ENCODE measurements at places on chromosomes 7 and 10.

DNA sequence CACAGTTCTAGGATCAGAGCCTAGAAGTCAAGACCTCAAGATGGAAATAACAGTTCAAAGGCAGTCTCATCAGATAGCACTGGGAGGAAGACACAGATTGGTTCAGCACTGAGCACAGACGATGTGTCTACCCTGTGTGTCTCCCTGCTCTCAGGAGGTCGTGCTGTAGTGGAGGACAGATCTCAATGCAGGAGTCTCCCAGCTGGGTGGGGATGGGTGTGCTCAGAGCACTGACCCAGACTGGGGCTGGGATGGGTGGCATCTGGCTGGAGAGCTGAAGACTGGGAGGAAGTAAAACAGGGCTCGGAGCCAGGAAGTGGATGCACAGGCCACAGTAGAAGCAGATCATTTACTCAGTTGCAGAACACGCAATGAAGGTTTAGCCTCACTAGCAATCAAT lies 69.5 kb upstream of the GDF10 start:
- no peak for DNase-seq

DNA sequence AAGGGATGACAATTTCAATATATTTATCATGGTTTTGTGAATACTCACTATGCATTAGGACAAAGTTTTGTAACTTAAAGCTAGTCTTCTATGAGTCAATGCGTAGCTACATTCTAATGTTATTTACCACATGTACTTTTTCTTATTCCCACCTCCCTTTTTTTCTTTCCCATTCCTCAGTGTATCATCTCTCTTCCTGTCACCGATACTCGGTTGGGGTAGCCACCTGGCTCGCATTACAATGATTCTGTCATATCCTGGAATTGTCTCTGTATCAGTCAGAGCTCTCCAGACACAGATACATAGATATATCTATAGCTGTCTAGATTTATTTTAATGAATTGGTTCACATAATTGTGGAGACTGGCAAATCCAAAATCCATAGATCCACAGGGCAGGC lies 9.8 kb upstream of the RALA start:
- no peak for DNase-seq

DNA sequence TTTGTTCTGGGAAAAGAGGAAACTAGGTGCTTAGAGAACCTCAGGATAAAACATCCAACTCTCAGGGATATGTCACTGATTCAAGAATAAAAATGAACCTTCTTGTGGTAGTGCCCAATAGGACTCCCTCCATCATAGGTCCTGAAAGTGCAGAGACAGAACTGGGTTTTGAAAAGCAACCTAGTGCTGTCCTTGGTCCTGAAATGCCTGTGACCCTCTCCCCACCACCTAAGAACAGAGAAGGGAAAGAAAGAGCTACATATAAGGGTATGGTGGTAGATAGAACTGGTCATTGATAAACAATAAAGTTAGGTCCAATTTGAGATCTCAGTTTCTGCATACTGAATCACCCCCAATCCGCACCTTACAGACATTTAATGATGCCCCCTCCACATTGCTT lies 953.3 kb downstream of the XPNPEP1 start:
- DNase-seq, result no peak

- no peak for DNase-seq
Observed at GRCh38 chr7:46391231-46392201, 470.4 kb upstream of the IGFBP3 start.

- DNase-seq, result no peak
Observed at GRCh38 chr7:108266491-108266890, 136.3 kb upstream of the LAMB4 start.

GRCh38 chr10:124251317-124252065 lies 158.1 kb upstream of the CHST15 start:
- no peak for DNase-seq

GRCh38 chr10:132336919-132337407 lies 5.0 kb downstream of the LRRC27 start:
- DNase-seq, result no peak

DNA sequence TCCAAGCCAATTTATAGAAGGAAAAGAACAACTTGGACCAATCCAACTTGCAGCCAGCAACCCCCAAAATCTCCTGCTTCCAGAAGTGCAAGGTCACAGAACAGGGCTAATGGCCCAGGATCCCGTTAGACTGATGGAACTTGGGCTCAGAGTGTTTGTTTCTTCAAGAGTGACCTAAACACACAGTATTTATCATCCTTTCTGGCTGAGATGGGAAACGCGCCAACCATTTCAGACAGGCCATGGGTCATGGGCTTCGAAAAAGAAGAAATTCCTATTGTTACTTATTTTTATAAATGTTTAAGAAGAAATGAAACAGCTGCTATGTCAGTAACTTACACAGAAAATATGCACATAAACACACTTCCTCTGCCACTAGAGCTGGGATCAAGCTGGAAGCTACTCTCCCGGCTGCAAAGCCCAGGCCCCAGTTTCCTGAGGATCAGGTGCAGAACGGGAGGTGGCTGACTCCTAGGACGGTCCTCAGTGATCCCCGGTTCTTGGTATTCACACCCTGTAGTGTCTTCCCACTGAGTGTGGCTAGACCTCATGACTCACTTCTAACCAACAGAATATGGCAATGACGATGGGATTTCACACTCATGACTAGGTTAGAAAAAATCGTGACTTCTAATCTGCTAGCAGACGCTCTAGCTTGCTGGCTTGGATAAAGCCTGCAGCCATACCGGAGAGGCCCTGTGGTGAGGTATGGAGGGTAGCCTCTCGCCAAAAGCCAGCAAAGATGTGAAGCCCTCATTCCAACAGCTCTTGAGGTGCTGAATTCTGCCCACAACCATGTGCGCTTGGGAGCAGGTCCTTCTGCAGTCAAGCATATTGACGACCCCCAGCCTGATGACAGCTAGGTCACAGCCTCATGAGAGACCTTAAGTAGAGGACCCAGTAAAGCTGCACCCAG lies 60.2 kb downstream of the CHST15 start:
- DNase-seq, result peak; percentile 87

GRCh38 chr7:49789736-49790135 lies 16.3 kb downstream of the VWC2 start:
- DNase-seq, result no peak

DNA sequence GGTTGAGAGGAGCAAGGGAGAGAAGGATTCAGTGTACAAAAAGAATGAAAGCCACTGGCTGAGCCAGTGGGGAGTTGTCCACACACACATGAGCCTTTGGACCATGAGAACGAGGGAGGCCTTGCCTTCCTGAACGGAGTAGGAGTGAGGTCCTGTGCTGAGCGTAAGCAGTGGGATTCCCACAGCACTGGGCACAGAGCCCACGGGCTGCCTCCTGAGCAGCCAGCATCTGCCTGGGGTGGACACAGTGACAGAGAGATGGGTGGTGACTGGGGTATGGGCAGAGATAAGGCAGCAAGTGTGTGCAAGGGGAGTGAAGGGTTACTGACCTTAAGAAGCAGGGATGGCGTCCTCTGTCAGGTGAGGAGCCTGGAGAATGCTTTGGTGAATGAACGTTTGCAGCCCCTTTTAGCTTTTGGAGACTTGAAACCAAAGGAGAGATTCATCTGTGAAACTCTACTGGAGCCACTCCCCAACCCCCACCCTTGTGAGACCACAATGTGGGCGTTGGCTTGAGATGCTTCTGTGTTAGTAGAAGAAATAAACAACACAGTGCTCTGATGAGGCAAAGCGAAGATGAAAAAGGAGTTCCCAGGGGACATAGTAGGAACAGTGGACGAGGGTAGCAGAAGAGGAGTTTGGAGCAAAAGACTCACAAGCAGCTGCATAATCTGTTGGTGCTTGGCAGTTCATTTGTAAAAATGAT lies 56.5 kb downstream of the FIGNL1 start:
- DNase-seq, result no peak

GRCh38 chr7:159067576-159068487 lies 76.8 kb downstream of the VIPR2 start:
- DNase-seq, result no peak

DNA sequence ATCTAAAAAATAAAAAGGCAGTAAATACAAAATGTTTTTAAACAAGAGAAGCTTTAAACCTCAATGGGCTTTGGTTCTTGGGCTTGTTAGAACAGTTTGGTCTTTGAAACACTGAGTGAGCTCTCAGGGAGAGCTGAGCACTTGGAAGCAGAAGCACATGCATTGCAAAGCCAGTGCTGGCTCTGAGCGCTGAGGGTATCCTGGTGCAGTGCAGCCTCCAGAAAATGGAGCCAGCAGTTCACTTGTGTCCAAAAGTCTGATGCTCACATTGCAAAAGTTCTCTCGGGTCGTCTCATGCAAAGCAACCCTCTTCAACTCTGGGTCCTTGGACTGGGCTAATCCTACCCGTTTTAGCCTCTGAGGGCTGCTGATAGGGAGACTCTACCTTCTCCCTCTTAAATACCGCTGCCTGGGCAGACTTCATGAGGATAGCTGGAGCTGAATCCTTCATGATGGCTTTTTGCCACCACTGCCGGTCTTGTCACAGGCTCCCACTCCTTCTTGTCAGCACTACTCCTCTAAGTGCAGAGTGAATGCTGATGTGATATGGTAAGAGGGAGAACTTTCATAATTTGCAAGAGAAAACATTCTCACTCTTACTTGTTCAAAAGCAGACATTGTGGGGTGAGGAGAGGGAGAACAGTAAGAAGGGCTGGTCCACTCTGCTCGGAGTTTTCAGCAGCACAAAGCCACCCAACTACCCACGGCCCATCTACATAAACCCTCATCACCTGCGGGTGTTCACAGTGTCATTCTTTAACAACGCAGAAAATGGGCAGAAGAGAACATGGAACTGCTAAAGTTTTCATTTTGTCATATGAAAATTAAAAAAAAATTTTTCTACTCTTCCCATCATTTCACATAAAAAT lies 42.2 kb upstream of the BMPER start:
- no peak for DNase-seq

GRCh38 chr7:24494832-24495231 lies 78.4 kb upstream of the PALS2 start:
- DNase-seq, result no peak

All from brain microvascular endothelial cell (primary cell).